GM23248 (cell line): ENCODE measurements at places on chromosomes 7 and 10.

DNA sequence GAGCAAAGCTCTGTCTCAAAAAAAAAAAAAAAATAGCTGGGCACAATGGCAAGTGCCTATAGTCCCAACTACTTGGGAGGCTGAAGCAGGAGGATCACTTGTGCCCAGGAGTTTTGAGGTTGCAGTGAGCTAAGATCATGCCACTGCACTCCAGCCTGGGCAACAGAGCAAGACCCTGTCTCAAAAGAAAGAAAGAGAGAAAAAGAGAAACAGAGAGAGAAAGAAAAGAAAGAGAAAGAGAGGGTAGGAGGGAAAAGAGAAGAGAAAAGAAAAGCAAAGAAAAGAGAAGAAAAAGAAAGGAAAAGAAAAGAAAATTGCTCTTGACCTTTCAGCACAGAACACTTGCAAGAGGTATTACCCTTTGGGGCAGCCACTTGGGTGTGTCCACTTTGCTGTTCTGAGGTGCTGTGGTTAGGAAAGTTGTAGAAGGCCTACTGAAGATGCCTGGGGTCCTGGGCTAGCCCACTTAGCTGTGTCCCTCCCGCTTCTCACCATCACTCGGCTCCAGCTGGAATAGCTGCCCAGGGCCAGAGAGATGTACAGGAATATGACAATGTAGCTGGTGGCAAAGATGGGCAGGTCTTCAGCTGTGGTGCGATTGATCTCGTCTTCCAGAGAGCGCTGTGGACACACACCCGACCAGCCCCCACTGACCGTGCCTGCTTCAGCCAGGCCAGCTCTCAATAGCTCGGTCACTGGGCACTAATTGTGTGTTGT, 5.6 kb downstream of the NPC1L1 start:
- DNase-seq: no peak

- no peak for DNase-seq
These were observed 62.5 kb downstream of the HIPK2 start for GRCh38 chr7:139715194-139715815.

- peak; percentile 95 for DNase-seq
These were observed 231.1 kb downstream of the ARHGAP12 start for GRCh38 chr10:31697271-31698180.

DNA sequence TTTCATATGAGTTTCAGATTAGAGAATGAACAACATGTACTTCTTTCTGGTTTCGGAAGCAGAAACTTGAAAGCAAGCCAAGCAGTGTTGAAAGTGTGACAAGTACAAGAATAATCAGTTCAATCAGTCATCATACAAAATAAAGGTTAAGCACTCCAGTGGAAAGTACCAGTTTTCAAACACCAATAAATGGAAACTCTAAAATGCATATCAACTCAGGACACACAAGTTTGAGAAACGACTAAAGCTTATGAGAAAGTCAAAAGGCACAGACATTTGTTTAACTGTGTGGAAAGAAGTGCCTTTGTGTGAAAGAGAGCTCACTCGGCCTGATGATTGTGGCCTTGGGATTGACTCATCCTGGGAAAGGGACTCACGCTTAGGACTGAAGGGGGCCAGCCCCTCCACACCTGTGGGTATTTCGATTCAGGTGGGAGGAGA, 60.6 kb upstream of the AKR1C1 start:
- DNase-seq: peak; percentile 26

DNA sequence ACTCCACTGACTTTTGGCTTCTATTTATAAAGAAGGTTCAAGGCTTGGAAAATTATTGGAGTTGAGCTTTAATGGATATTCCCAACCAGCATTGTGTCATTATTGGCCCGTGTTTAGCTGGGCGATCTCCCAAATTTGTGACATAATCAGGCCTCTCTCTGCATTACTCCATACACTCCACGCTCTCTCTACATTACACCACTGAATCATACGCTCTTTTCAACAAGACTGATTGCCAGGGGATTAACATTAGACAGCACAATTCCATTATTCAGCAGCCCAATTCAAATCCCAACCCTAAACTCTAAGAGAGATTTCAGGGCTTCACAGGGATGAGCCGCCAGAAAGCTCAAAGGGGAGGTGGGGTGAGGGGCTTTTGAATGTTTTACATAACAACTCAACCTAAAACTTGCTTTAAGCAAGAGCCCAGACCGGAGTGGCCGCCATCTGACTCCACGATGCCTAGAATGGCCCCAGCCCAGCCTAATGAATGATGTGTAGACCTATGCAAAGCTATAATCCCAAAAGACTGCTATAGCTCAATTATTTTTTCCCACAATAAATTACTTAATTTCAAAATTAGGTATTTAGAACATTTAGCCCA, 61.8 kb downstream of the FGFR2 start:
- peak; percentile 2 for DNase-seq

DNA sequence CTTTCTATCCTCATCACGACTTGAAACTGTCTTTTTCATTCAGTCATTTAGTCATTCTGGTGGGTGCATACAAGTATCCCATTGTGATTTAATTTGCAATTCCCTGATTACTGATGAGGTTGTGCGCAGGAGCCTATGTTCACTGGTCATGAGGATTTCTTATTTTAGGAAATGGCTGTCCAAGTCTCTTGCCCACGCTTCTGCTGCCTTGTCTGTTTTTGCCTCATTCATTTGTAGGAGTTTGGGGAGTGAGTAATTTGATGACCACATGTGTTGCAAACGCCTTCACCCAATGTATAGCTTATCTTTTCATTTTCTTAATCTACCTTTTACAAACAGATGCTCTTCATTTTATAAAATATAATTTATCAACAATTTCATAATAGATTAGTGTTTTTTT, 127.3 kb downstream of the ARHGAP22 start:
- no peak for DNase-seq

DNA sequence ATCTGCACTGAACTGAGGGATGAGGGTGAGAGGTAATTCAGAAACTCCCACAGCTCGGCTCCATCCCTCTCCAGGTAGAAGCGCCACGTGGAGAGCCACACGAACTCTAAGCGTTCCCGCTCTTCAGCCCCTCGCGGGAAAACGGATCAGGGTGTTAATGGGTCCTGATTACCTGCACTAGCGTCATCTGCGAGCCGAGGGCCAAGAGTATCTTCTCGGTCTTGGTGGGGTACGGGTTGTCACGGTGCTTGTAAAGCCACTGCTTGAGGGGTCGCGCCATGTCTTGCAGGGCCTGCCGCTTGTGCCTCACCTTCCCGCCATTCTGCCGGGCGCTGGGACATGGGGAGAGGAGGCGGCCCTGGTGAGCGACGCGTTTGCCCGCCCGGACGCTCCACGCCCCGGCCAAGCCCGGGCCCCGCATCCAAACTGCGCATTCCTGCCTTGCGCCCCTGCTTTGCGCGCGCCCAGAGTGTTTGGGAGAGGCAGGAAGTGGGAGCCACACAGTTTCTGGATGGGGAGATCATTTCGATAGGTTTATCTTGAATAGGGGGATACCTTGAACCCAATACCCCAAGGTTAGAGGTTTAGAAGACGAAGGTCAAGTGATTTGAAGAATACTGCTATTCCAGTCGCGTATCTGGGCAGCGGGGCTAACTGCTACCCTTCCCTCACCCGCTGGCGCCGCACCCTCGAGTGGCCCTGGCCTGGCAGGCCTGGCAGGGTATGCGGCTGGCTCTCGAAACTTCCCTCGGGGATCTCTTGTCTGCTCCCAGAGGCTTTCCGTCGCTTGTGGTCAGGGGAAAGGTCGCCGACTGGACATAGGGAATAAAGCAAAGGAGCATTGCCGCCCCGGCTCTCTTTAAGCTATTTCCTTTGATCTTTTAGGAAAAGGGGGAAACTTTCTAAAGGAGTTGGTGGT, 4.2 kb downstream of the MKX start:
- DNase-seq: no peak

DNA sequence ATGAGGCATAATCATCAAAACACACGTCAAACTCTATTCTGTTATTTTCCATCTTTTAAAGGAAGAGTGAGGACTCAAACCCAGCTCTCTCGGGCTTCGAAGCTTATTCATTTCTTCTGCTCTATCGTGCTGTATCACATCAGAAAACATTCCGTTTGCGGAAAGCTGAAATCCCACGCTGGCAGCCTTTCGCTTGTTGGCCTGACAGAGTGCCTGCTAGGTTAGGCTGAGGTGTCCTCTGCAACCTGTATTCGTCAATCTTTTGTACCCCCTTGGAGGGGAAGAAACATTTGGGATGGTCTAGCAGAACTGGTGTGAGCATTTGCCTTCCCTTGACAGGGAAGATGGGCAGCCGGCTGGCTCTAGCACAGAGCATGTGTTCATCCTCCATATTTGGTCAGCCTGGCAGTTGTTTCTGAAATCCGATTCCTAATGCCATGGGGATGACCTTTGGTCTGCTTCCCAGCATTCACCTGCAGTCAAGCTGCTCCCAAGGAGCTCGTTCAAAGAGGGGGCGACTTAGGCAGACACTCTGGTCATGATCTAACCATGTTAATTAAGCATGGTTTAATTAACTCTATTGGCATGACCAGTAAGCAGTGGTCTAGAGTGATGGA, 55.2 kb downstream of the TACC2 start:
- peak; percentile 18 for DNase-seq

- DNase-seq: no peak
These were observed 12.2 kb downstream of the PLAC9 start for GRCh38 chr10:80144696-80145131.

GRCh38 chr7:40851001-40851400, 716.2 kb downstream of the SUGCT start:
- no peak for DNase-seq

DNA sequence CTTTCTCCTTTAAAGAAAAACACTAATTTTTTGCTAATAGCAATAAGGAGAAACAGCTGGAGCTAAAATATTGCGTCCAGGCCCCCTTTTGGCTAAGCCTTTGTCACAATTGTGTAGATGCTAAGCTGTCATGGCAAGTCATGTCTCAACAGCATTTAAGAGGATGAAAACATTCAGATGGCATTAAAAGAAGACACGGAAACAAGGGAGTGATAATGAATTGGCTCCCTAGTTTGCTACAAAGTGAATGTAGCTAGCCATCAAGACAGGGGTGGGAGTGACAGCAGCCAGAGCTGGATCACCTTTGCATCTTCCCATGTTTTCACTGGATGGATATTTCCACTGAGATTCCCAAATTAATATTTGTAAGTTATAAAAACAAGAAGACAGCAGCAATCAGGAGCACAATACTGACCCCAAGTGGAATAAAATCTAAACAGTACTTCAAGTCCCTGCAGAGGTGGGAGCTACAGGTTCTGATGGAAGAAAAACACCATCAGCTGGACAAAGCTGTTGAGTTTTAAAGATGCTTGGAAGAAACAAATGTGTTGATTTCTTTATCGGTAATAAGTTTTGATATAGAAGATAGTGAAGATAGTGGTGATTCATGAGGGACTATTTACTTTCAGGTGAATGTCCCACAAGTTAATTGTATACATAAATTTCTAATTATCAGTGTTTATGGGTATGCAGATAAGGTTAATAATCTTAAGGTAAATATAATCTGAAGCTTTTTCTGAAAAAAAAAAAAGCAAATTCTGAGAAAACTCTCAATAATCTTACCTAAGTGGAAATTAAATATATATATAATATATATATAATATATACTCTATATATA, 129.4 kb downstream of the SLC16A9 start:
- peak; percentile 58 for DNase-seq

GRCh38 chr10:35208536-35208935, 81.9 kb downstream of the CREM start:
- DNase-seq: no peak

GRCh38 chr10:33237736-33238624, 96.5 kb downstream of the NRP1 start:
- DNase-seq: peak; percentile 97
